ENCODE measurements at places on chromosomes 11 and 22.
A peak's percentile ranks its signal among the peaks of the same experiment; 100 is the strongest.

DNA sequence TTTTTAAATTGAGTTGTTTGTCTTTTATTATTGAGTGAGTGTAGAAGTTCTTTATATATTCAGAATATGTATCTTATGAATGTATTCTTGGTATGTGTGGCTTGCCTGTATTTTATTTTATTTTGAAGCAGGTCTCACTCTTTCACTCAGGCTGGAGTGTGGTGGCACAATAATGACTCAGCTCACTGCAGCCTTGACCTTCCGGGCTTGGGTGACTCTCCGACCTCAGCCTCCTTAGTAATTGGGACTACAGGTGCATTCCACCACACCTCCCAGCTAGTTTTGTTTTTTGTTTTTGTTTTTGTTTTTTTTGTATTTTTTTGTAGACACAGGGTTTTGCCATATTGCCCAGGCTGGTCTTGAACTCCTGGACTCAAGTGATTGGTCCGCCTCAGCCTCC is 24.5 kb upstream of the MPPED2 start:
- DNase-seq: no peak

DNA sequence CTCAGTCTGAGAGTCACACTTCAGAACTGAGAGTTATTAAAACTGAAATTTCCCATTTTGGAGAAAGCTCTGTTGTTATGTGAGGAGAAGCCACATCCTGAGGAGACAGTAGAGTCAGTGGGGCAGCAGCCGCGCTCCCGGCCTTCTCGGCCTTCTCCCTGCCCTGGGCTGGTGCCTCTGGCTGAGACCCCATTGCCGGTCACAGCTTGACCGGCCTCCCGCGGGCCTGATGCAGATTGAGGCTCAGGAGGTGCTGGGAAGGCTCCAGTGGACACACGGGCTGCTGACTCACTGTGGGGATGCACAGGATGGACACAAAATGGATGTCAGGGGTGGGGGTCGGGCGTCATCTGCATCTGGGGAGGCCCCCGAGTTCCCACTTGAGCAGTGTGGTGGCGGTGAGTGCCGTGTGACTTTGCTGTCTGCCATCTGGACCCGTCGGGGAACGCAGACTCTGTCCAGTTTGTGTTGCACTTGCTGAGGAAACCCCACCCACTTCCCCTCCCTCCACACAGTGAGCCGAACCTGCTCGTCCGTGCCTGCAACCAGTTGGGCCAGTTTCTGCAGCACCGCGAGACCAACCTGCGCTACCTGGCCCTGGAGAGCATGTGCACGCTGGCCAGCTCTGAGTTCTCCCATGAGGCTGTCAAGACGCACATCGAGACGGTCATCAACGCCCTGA is 50.1 kb downstream of the MUC6 start:
- DNase-seq: no peak

DNA sequence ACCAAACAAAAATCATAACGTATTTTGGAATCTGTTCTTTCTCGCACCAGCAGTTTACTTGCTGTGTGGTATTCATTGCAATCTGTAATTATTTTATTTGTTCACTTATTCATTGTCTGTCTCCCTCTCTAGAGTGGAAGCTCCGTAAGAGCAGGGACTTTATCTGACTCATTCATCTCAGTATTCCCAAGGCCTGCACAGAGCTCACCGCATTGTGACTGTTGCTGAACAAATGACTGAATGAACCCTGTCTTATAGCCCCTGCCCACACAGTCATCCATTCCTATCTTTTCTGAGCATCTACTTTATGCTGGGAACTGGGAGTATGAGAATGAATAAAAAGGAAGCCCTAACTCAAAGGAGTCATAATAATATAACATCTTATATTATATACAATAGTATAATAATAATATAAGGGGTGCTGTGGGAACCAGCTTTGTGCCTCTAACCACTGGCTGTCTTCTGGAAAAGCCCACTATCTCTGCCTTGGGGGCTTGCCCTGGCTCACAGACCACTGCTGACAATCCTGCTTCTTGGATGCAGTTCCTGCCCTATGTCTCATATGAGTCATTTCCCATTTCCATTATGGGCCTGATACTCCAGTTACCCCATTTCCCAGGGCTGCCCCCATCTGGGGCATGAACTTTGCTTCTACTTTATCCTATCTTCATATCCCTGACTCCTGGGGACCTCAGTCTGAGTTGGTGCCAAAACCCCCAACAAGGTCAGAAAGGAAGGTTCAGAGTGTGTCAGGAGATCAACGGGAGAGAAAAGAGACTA is 11.0 kb downstream of the XRRA1 start:
- DNase-seq: no peak

GRCh38 chr11:2818503-2818902 is 67.1 kb downstream of the CDKN1C start:
- DNase-seq: no peak

DNA sequence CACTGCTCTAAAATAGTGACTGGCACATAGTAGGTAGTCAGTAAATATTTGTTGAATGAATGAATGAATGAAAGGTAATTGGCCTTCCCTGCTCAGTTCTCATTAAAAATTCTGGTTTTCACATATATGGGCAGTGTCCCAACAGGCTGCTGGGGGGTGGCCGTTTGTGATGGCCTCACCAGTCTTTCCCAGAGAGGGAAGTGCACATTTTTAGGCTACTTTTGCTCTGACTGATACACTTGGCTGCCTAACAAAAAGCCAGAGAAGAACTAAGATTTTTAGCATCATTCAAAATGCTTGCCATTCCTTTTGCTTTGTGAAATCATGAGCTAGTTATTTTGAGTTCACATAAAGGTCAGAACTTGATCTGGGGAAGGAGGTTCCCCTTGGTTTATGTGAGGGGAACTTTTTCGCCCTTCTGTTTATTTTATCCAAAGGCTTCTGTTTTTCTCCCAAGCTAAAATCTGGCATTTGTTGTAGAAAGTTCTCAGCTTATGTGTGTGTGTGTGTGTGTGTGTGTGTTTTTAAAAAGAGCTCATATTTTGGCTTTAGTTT is 83.1 kb downstream of the PTPRJ start:
- DNase-seq: no peak

DNA sequence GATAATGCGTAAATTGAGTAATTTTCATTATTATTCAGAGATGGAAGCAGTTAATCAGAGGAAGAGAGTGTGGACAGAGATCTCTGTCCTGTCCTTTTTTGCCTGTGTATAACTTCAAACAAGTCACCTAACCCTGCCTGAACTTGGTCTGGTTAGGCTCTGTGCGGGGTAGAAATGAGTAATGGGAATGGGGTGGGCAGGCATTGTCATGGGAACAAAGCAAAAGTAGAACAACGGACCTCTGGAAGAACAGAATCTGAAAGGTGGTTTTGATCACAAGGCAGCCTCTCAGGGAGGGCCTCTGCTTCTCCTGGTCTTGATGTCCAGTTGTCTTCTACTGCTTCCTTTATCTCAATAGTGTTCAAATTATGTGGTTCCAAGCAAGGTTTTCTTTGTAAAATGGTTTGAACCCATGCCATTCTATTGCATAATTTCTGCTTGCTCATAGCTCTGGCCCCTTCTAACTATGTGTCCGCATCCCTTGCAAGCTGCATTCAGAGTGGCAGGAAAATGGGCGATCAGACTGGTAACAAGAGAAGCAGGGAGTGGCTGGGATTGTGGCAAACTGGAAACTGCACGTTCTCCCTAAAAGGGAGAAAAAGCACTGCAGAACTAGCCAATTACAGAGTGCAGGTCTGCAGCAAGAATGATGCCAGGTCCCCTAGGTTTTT is 76.1 kb downstream of the PRR5L start:
- no peak for DNase-seq

GRCh38 chr11:134574425-134574824 is 162.4 kb upstream of the B3GAT1 start:
- DNase-seq: no peak

DNA sequence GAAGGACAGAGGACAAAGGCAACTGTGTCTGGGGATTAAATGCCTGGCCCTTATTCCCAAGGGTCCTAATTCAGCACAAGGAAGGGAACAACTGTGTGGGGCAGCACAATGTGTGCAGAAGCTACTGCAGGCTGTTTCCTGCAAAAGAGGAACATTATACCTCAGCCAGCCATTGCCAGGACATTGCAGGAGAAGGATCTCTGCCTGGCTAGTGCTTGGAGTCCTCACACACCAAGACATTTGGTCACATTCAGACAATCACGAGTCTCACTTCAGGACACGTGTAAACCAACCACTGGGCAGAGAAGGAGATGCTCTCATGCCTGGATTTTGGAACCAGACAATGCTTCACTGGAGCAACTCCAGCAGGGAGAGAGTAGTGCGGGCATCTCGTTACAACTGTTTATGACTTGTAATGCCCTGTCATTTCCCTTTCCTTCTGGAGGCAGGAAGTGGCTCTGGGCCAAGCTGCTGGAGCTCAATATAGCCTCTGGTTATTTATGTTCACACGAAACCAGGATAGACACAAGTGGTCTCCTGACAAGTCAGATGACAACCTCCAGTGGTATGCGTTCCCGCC is 23.9 kb upstream of the ZC3H12C start:
- no peak for DNase-seq

DNA sequence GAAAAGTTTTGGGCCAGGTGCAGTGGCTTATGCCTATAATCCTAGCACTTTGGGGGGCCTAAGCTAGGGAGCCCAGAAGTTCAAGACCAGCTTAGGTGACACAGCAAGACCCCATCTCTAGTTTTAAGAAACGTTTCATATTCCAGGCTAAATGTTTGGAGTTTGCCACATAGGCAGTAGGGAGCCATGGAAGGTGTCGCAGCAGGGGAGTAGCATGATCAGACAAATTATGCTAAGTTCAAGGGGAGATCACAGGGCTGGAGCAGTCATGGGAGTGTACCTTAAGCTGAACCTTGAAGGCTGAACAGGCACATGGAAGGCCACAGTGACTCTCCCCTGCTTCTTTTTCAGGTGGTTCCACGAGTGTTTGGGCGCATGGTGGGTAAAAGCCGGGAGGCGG is 5.9 kb upstream of the NHERF4 start:
- DNase-seq: no peak

- DNase-seq: no peak
Observed at GRCh38 chr11:118909619-118910308, 16.0 kb downstream of the BCL9L start.

DNA sequence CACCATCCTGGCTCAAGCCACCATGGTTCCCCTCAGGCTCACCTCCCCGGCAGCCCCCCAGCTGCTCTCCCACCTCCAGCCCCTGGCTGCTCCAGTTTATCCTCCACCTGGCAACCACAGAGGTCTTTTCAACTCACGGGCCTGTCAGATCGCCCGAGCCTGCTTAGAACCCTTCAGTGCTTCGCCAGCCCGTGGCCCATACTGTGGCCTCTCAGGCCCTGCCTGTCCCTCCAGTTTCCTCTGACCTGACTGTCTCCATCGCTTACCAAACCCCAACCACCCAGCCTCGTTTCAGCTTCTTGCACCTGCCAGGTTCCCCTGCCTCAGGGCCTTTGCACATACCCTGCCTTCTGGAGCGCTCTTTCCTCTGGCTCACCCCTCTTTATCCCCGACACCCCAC is 6.9 kb downstream of the KCNC1 start:
- DNase-seq: no peak

DNA sequence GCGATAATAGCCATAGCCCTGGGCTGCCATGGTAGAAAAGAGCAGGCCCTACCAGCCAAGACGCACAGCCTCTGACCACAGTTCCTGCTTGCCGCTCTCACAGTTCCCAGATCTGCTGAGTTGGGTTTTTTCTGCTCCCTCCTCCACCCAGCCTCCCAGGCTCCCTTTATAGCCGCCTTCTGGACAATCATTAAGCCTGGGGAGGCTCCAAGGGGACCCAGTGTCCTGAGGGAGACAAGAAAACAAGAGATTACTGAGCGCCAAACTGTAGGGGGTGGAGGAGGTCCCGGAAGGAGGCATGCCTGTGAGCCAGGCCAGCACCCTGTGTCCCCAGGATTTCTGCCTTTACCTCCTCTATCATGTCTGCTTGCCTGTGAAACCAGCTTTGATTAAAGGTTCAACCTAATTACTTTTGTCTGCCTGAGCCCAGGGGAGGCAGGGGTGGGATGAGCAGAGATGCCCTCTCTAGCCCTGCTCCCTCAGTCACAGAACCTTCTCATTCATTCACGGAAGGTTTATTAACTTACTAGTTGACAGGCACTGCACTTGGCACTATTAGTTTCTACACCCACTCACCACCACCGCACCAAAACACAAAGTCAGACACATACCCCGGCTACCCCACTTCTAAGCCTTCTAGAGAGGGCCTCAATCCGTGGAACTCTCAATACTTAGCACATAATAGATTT is 1.2 kb downstream of the SLC37A4 start:
- no peak for DNase-seq

DNA sequence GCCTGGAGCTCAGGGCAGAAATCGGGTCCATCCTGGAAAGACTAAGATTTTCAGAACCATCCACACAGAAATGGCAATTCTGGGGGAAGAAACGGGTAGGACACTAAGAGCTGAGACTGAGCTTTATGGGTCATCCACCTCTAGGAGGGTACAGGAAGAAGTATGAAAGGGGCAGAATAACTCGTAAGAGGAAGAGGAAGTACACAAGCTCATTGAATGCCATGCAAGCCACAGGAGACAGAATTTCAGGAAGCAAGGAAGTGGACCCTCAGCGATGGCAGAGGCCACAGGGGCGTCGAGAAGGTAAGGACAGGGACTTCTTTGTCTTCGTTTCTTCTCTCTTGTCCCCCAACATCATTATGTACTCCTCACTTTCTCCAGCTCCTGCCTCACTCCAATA is 169.6 kb downstream of the MAML2 start:
- DNase-seq: no peak

DNA sequence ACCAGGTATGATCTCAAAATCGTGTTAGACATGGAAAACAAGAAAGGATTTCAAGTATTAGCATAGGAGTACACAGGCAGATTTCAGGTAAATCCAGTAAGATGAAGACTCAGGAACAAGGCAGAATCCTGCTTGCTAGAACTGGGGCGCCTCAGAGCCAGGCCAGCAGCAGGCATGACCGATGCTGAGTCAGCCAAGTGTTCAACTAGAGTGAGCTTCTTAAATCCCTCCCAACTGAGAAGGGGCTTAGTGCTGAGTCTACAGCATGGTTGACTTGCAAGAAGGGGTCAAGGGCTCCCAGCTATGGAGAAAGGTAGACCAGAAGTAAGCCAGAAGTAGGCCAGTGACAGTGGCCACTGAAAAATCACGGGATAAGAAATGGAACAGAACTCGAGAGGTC is 12.4 kb downstream of the GRAP2 start:
- DNase-seq: no peak

GRCh38 chr11:12717851-12718291 is 43.6 kb downstream of the TEAD1 start:
- peak; percentile 7 for DNase-seq

All from stimulated activated CD8-positive, alpha-beta memory T cell treated with anti-CD3 and anti-CD28 coated beads, Interleukin-12 subunit alpha, Interleukin-12 subunit beta, amount 100 ng/mL, for 1 hour (primary cell).